ENCODE measurements at places on chromosomes 12 and 14.

DNA sequence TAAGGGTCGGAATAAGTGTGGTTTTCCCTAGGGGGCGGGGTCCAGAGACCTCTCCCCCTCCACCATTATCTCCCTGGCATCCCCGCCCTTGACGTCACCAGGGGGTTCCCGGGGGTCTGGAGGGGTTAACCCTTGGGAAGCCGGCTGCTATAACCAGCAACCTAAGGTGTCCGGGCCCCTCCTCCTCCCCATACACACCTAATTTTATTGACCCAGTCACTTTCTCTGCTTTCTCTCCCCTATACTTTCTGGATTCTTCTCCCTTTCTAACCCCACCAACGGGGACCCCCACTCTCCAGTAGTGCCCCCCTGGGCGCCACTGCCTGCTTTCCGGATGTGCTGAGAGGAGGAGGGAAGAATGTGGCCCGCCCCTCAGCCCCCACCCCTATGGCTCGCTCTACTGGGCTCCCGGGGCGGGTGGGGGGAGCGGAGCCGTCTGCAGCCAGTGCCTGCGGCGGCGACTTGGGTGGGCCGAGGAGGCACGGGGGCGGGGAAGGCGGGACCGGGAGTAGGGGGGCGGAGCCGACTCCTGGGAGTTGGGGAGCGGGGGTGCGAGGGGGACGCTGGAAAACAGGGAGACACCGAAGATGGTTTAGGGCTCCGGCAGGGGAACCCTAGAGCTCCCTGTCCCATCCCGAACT, 1.8 kb downstream of the GLI1 start:
- no peak for DNase-seq

DNA sequence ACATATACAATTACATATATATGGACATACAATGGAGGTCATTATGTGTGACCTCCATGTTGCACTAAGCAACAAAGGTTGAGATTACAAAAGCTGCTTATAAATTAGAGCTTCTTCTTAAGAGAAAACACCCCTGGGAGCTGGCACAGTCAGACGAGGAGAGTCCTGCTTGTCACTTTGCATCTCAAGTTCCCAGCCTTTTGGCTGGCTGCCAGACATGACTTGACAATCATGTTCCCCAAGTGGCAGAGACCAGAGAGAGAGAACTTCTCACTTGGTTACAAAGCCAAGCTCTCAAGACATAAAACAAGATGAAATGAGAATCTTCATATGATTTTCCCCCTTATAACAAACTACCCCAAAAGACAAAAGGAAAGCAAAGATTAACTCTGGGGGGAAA, 8.5 kb upstream of the SYNJ2BP start:
- DNase-seq = no peak

- no peak for DNase-seq
Observed at GRCh38 chr12:18217966-18218365, 43.4 kb upstream of the PIK3C2G start.

DNA sequence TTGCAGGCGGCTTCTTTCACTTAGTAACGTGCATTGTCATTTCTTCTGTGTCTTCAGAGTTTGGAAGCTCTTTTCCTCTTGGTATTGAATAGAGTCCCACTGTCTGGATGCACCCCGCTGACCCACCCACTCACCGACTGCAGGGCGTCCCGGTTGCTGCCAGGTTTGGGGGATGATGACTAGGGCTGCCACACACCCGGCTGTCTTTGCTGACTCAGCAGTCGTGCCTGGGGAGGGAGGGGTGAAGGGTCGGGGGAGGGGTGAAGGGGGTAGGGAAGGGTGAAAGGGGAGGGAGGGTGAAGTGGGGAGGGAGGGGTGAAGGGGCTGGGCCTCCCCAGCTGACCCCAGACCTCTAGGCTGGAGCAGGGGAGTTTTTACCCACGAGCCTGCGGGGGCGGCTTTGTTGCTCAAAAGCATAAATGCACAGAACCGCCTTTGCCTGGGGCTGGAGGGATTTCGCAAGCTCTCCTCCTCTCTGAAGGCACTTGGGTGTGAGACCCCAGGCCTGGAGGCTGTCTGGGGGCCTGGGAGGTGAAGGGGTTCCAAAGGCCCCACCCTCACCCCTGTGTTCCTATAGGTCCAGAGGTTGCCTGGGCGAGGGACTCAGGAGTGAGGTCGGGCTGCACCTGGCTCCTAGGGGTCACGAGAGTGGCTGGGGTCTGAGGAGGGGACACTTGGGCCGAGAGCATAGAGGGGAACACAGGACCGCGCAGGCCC, 31.3 kb upstream of the ULK1 start:
- no peak for DNase-seq

GRCh38 chr14:100454437-100454836, 131.3 kb downstream of the SLC25A47 start:
- DNase-seq = no peak

GRCh38 chr12:17278946-17279345, 673.0 kb upstream of the LMO3 start:
- no peak for DNase-seq

DNA sequence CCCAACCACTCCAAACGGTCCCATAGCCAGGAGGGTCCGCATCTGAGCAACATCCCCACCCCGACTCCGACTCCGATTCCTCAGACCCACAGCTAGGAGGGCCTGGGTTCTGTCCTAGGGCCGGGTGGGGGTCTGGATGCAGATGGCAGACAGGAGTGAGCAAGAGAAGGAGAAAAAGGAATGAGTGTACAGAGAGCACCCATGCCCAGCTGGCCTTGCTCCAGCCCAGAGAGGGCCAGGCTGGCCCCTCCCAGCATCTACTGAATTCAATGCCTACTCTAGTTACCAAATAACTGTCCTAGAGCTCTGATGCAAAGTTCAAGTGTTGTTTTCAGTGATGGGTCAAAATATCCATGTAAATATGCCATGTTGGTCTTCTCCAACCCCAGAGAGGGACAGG, 40.8 kb downstream of the VDR start:
- no peak for DNase-seq

DNA sequence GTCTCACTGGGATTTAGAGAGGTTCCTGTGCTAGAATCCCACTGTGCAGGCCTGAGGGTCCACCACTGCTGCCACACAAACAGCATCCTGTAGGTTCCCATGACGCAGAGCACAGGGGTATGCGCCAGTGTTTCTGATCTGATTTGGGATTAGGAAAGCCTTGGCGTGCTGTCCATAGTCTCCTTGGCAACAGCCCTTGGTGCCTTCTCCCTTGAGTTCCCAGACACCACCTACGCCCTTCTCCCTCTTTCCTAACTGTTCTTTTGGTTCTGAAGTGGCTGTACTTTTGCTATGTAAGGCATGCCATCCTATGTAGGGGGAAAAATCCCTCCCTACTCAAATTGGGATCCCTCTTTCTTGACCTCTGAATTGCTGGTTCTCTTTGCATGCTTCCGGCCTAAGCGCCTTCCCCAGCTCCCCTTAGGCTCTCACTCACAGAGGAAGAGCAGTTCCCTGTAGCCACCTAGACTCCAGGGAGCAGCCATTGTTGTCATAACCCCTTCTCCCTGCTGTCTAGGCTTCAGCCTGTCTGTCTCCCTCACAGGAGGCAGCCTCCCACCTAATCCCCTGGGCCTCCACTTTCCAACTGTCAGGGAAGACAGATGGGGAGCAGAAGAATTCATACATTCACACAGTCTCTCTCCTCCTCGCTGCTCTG, 14.8 kb upstream of the RIC8B start:
- DNase-seq = no peak

DNA sequence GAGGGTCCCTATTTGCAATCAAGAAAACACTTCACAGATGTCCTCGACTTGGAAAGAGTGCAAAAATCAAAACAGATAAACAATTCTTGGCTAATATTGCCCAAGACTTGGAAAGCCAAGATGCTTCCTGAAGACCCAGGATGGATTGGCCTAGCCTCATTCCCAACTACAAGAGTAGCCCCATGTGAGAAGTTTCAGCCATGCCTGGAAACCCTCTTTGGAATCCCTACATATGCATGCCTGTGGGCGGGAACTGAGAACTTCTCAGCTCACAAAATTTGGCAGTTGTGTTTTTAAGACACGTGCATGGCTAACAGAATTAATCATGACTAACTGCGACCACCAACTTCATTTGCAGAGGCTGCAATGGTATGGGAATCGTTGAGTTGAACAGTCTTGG, 283.2 kb upstream of the TBX3 start:
- no peak for DNase-seq

DNA sequence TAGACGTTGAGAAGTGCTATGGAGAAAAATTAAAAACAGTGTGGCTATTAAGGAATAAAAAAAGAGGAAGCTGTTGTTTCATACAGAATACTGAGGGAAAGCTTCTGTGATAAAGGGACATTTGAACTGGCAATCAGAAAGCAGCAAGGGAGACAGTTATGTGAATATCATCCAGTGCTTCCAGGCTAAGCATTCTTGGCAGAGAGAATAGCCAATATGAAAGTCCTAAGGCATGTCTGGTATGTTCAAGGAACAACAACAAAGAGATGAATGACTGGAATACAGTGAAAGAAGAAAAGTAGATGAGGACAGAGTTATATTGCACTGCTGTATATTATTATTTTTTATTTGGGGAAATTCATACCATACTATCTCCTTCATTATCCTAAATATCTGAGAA, 23.9 kb downstream of the SCAF11 start:
- DNase-seq = no peak

GRCh38 chr12:77938301-77938700, 107.6 kb downstream of the NAV3 start:
- no peak for DNase-seq

DNA sequence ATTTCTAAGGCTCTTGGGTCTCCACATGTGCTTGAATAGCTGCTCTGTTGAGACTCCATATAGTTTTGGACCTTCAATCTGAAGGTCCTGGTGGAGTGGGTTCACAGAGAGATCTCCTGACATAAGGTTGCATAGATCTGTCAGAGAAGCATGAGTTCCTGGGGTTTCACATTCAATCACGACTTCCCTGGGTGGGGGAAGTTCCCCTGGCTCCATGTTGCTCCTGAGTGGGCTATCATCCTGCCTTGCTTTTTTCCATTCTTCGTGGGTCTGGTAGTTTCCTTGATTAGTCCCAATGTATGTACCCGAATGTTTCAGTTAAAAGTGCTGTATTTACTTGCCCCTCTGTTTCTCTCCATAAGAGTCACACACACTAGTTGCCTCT, 181.8 kb downstream of the RASSF9 start:
- DNase-seq = no peak

GRCh38 chr14:103519837-103520212, 2.8 kb downstream of the CKB start:
- DNase-seq = no peak
